ENCODE measurements at places on chromosomes 4 and X.

DNA sequence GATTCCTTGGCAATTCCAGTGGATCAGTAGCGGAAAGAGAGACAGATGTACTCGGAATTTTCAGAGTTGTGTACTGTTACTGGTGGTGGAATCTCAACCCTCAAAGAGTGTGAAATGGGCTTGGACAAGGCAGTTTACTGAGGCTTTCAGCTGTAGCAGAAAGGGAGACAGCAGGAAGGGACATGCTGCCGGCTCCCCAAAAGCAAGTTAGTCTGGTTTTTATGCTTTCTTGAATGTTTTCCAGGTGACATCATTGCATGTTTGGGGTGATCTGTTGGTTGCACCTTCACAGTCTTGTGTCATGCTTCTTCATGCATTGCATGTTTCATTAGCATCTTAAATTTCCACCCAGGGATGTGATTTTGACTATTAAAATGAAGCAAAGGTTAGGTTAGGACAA is 1282.2 kb downstream of the ADGRL3 start:
- no peak for DNase-seq

- DNase-seq = no peak
These were observed 8.5 kb downstream of the TIGD2 start for GRCh38 chr4:89119836-89120235.

DNA sequence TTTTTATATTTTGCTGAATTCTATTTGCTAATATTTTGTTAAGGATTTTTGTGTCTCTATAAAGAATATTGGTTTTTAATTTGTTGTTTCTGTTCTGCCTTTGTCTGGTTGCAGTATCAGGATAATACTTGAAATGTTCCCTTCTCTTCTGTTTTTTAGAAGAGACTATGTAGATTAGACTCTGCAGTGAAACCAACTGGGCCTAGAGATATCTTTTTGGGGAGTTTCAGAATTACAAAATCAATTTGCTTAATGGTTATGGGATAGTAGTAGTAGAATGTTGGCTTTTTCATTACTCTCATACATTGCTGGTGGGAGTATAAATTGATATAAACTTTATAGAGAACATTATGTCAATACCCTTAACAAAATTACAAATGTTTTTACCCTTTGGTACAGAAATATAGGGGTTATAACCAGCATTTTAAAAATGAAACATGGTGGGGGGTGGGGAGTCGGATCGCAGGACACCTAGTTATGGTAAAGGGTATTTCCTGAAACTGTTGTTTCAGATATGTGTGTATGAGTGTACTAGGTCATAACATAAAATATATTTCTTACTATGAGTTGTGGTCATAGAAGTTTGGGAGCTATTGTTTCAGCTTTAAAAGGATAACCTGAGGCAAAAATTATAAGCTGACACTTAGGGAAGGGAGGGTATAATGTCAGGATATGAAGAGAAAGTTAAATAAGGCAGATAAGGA is 29.0 kb downstream of the CLOCK start:
- no peak for DNase-seq

DNA sequence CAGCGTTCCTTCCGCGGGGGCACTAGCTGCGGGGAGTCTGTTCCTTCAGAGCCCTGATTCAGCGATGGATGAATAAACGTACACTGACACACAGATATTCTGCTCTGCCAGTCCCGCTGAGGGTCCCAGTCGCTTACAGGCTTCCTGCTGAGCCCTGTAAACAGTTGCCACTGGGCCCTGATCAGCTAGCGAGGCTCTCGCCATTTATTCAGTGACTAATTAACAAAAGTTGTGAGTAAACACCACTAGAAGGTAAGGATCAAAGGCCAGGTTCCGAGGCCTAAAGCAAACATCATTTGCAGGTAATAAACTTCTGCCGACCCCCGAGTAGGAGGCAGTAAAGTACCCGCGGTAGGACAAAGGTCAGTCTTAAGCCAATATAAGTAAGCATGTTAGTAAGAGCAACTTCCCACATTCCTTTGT is 442.6 kb upstream of the GALNT7 start:
- no peak for DNase-seq

GRCh38 chr4:14049946-14050345 is 422.4 kb upstream of the BOD1L1 start:
- DNase-seq = no peak

GRCh38 chrX:28639451-28639850 is 52.2 kb downstream of the IL1RAPL1 start:
- DNase-seq = no peak

- DNase-seq = no peak
These were observed 236.9 kb upstream of the PPARGC1A start for GRCh38 chr4:24126776-24127175.

- no peak for DNase-seq
These were observed 207.3 kb downstream of the FBXW7 start for GRCh38 chr4:152328582-152328981.

DNA sequence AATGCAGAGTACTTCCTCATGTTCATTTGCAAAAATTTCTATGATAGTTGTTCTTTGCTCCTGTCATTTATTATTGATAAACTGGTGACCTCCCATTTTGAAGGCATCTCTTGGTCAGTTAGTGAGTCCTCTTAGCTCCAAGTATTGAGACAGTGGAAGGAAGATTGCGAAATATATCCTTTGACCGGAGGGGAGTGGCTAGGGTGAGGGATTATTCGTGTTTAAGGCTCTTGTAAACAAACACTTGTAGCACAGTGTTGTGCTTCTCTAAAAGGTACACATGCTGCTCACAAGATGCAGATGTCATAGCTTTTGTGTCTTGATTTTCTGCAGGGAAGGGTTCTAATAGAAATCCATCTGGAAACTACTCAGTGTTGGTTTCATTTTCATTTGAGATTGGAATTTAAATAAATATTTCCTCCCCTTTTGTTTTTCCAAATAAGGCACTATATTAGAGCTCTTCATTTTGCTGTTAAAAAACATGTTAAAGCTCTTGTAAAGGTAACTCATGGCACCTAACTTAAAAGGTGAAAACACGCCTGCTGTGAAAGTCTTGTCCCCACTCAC is 21.8 kb downstream of the TXLNG start:
- peak; percentile 62 for DNase-seq

- DNase-seq = no peak
These were observed 161.7 kb upstream of the NAP1L5 start for GRCh38 chr4:88859191-88859812.

- DNase-seq = no peak
These were observed 128.5 kb downstream of the NFKB1 start for GRCh38 chr4:102629673-102630072.

- no peak for DNase-seq
These were observed 3.3 kb upstream of the ADH7 start for GRCh38 chr4:99438405-99438780.

- peak; percentile 71 for DNase-seq
These were observed 22.1 kb downstream of the DGKK start for GRCh38 chrX:50448565-50448964.

- peak; percentile 89 for DNase-seq
These were observed 65.5 kb upstream of the TRIM2 start for GRCh38 chr4:153138736-153139135.

DNA sequence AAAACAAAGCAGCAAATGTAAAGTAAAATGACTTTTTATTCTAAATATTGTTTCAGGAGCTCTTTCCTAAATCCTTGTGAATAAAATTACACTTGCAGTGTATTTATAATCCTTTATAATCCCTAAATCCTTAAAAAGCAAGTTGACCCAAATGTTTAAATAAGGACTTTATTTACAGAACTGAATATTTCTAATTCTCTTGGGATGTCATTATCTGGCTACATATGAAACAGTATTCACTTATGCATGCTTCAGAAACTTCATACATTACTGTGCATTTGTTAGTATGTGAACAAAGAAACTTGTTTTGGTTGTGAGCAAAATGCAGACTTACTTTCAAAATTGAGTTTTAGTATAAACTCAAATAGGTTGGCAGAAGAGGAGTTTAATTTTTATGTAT is 49.2 kb downstream of the PTTG2 start:
- DNase-seq = no peak

DNA sequence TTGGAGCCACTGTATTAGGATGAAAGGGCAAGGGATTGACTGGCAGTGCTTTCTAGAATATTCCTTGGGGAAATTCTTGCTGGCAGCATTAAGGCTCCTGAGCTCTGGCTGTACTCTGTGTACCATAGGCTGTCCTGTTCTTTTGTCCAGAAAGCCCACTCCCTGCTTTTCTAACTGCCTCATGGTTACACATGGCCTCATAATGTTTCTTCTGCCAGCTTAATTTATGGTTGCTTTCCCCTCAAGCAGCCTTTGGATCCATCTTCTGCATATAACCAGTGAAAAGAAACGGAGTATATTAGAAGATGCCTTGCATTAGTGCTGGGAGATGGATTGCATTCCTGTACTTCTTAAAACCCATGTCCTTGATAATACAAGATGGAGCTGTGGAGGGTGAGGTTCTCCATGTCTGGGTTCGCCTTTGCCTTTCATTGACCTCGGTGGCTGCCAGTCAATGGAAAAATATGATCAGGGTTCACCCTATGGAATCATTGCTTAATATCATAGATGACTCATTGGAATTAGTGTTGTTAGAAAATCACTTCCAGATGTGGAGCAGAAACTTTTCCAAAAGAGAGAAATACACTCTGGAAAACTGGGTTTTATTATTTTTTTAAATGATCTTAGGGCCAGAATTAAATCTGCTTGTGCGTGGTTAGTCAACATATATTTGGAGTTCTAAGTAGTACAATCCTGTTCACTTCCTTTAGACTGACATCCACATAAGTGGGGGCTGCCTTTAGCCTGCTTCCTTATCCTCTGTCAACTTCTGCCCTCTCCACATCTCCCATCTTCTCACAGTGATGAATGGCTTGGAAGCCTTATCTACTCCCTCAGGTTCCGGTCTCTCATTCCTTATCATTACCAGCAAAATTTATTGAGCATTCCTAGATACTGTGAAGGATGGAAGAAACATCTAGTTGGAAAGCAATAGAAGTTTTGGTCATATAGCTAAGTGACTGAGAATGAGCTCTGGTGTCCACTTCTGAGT is 24.9 kb downstream of the DOCK11 start:
- DNase-seq = no peak

GRCh38 chr4:41638866-41639265 is 100.9 kb downstream of the LIMCH1 start:
- no peak for DNase-seq

DNA sequence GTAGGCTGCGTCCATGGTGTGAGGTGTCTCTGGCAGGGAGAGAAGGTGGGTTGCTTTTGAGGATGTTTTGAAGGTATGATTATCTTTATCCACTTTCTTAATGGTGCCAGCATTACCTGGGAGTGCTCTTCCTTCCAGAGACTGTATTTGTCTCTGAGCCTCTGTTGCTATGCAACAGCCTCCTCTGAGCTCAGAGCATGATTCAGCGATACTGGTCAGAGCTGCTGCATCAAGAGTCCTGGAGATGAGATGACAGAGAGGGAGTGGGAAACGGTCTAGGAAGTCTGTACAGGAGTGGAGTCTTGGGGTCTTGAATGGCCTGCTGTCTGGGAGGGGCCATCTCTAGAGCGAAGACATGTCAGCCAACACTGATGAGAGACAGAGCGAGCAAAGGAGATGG is 104.4 kb upstream of the RAB40AL start:
- DNase-seq = peak; percentile 3

GRCh38 chrX:23505531-23506303 is 161.6 kb upstream of the PRDX4 start:
- DNase-seq = no peak

DNA sequence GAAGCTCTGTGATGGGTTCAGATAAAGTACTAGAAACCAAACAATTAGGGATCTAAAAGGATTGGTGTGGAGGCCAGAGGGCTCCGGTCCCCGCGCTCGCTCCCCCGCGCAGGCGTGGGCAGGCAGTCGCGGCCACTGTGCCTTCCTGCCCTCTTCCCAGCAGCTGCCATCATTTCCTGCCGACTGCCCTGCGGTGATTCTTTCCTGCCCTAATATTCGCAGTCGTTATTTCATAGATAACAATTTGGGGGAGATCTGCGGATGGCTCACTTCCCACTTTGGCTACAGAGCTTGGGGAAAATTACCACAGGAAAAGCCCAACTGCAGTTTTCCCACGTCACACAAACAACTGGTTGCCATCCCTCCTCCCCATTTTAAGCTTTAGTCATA is 2.2 kb downstream of the GRIA2 start:
- DNase-seq = no peak

DNA sequence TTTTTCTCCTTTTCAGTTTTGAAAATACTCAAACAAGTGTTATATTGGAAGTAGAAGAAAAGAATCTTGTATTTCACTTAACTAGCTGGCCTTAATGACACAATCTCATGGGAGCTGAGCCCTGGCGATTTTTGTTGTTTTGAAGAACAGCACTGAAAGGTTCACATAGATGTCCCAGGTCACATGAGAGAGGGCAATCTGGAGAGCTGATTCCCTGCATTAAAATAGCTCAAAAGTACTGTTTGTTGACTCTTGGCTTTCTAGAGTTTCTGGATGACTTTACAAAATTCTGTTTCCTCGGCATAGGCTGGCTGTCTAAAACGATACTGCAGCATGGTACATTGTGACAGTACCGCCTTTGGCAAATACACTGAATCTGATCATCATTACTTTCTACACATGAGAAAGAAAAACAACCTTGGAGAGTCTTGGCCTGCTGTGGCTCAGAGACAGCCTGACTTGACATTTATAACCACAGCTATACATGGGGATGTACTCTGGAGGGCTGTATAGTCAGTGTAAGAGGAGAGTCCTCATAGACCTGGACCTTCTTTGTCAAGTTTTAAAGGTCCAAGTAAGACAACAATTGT is 119.8 kb upstream of the PDLIM3 start:
- no peak for DNase-seq

DNA sequence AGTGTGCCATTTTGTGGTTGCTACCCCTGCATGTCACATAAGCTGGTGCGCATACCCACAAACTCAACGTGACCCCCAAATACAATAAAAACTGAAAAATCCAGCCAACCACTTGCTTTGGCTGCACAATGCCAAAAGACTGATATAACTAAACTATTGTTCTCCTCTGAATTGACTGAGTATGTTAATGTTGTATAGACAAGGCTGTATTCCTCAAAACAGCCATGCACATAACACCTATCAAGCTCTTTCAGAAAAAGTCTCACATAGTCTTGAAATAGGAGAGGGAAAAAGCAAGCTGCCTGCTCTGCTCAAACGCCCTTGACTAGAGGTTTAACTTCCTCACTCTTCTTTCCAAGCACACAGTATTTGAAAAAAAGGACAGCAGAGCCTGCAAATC is 126.4 kb upstream of the NOCT start:
- no peak for DNase-seq

DNA sequence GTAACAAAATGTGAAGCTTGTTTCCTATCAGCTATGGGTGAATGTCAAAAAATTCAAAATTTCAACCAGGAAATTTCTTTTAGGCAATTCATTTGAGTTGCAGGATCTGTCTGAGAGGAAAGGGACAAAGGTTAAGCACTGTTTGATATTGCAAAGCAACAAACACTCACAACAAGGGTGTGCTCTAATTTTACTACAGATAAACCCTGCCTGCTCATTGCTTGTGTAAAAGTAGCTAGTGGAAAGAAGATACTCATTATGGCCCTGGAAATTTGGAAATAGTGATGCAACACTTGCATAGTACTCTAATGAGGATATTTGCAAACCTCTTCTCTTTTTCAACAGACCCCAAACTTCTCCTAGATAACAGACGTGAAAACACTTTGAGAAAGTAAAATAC is 27.1 kb downstream of the FAM47E start:
- peak; percentile 77 for DNase-seq

GRCh38 chr4:179569549-179569948 is 2127.3 kb upstream of the AGA start:
- no peak for DNase-seq
